NCI-H526 (cell line): ENCODE measurements at places on chromosomes 12 and 14.

DNA sequence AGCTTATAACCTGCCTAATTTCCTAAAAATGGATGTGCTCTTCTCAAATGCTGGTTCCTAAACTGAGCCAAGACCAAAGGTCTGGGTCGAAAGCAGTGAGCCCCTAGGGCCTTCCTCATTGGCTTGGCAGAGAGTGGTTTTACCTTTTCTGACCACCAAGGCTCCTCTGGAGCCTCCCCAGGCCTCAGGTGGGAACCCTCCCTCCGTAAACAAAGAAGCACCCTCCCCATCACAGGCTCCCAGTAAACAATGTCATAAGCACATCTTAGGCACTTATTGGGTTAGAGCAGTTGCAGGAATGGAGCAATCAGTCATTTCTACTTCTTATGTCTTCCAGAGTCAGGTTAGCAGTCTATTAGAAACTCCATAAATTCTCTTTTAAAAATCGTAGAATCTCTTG is 6.0 kb downstream of the CHPT1 start:
- DNase-seq, result no peak

GRCh38 chr12:75592638-75593335 is 81.4 kb upstream of the KRR1 start:
- DNase-seq, result no peak

- DNase-seq, result no peak
Measured at GRCh38 chr12:2320841-2321240, 268.1 kb downstream of the CACNA1C start.

- DNase-seq, result no peak
Measured at GRCh38 chr12:11797317-11797913, 147.9 kb downstream of the ETV6 start.

- DNase-seq, result no peak
Measured at GRCh38 chr14:97703006-97703760, 906.0 kb downstream of the VRK1 start.

- no peak for DNase-seq
Measured at GRCh38 chr12:94795520-94795919, 145.2 kb upstream of the TMCC3 start.

- DNase-seq, result no peak
Measured at GRCh38 chr14:22280497-22281316, 308.3 kb downstream of the DAD1 start.

GRCh38 chr12:50564237-50564947 is 59.6 kb downstream of the DIP2B start:
- no peak for DNase-seq

DNA sequence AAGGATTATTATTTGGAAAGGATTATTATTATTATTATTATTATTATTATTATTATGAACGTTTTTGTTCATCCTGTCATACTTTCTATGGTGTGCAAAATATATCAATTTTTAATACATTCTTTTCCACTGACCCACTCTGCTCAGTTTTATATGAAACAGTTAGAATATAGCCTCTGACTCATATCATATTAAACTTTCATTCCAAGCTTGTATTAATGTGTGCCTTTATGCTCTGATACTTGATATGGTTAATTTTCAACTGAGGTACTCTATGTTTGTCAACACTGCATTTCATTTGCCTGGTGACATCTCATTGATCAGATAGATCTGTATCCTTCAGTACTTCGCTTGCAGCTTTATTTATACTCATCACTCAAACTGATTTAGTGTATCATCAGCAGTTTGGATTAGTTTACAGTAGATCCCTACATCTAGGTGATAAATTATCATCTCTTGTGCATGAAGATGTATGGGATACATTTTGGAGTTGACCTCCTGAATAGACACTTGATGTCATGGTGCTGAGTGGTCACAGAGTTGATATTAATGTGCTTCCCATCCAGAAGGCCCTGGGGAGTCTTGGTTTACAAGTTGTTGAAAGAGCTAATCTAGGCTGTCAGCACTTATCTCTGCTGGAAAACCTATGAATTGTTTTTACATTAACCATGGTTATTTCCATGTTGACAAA is 271.8 kb downstream of the TRHDE start:
- DNase-seq, result no peak

GRCh38 chr12:103326190-103326589 is 169.6 kb downstream of the C12orf42 start:
- no peak for DNase-seq

DNA sequence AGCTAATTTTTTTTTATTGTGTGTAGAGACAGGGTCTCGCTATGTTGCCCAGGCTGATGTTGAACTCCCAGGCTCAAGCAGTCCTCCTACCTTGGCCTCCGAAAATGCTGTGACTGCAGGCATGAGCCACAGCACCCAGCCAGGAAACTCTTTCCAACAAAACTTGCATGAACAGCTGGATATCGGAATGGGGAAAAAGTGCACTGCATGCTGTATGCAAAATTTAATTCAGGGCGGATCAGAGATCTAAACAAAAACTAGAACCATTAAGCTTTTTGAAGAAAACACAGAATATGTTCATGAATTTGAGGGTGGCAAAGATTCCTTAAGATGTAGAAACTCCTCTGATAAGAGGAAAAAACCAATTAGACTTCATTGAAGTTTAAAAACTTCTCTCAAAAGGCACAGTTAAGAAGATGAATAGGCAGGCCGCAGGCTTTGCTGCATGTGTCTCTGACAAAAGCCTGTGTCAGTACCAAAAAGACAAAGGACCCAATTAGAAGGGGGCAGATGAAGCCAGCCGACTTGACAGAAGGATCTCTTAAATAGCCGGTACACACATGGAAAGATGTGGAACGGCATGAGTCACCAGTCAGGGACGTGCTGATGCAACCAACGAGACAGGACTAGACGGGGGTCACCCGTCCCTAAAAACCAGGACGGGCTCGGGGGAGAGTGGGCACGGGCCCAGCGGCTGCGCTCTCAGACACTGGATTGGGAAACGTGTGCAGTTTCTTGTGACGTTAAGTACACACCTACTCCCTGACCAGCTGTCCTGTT is 34.8 kb upstream of the MMP17 start:
- DNase-seq, result no peak

- DNase-seq, result no peak
Measured at GRCh38 chr12:92593734-92594402, 108.9 kb upstream of the PLEKHG7 start.

DNA sequence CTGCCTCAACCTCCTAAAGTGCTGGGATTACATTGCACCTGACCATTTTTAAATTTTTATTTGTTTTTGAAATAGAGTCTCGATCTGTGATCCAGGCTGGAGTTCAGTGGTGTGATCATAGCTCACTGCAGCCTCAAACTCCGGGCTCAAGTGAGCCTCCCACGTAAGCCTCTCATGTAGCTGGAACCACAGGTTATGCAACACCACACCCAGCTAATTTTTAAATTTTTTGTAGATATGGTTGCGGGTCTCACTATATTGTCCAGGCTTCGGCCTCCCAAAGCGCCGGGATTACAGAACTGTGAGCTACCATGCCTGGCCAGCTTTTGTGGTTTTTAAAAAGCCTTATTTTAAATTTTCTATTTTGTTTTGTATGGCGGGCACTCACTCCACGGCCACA is 2.2 kb upstream of the DRAM1 start:
- no peak for DNase-seq

DNA sequence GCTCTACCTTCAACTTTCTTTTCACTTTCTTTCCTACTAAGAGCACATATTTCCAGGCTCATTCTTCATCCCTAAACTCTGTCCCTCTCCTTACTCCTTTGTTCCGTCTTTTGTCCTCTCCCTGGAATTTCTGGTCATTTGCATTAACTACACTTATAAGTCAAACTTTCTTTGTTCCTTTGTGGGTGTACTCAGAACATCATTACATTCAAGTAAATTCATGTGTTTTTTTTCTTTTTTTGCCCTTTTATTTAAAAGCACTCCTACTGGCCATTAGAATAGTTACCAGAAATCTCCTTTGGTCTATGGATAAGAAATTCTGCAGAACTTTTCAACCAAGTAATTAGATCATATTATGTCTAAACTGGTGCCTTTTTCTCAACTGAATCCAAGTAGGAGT is 802.6 kb downstream of the DIO2 start:
- DNase-seq, result no peak

DNA sequence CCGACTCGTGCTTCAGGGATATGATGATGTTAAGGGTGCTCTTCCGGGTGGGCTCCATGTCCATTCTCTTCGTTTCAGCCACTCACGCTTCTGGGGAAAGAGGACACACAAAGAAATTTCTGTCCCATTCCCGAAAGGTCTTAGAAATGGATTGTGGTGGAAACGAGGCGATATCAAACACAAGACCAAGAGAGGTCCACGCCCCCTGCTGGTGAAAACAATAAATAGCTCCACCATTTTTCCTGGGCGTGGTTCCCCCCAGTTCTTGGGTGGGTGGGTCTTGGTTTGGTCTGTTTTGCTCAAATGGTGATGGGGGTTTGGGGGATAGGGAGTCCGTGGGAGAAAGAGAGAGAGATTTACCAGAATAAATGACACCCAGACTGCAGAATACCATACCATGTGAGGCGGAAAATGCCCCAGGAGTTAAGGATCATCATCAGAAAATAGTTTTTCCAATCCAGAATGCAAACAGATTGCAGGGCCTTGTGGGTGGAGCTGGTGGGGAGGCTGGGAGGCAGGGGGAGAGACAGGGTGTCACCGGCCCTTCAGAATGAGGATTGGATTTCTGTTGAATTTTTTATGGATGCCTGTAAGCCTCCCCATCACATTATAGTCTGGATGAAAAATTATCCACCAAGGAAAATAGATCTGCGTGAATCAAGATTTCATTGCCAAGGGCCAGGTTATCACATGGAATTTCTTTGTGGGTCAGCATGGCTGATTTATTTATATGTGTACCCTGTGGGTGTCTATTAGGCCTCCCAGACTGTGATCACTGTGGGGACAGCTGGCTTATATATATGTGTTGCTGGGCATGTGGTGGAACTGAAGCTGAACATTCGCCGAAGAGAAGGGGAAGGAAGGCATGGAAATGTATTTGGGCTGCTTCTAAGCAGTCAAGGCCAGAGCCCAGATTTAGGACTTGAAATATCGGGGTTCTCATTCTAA is 55.8 kb downstream of the SRRM4 start:
- peak; percentile 43 for DNase-seq

DNA sequence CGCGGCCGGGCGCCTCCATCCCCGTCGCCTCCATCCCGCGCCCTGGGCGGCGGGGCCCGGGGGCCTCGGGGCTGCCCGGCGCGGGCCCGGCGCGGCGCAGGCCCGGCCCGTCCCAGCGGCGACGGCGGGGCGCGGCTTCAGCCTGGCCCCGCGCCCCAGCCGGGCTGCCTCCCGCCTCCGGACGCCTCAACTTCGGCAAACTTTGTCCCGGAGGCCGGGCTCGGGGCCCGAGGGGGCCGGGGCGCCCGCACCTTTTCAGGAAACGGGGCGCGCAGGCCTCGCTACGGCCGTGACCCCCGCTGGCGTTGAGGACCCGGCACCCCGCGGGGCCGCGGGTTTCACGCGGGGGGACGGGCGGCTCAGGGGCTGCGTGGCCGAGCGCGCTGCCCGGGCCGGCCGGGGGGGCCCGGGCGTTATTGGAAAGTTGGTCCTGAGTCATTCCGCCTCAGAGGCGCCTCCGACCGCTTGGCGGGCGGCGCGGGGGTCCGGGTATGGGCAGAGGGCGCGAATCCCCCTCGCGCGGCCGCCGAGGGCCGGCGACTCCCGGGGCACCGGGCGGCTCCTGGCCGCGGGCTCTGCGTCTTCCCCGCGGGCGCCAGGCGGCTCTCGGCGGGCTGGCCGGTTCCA is 575 bp downstream of the TRAF3 start:
- no peak for DNase-seq

DNA sequence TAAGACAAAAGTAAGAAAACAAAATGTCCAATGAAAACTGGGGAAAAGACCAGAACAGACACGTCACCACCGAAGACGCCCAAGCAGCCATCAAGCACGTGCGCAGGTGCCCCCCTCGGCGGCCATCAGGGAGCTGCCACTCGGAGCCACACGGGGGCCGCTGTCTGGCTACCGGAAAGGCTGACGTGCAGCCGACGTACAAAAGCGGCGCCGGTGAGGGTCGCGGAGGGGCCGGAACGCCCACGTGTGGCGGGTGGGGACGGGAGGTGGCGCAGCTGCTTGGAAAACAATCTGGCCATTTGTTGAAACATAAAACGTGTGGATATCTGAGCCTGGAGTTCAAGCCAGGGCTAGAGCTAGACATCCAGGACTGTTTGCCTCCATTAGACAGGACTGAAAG is 60.7 kb downstream of the GALNT9 start:
- peak; percentile 38 for DNase-seq

DNA sequence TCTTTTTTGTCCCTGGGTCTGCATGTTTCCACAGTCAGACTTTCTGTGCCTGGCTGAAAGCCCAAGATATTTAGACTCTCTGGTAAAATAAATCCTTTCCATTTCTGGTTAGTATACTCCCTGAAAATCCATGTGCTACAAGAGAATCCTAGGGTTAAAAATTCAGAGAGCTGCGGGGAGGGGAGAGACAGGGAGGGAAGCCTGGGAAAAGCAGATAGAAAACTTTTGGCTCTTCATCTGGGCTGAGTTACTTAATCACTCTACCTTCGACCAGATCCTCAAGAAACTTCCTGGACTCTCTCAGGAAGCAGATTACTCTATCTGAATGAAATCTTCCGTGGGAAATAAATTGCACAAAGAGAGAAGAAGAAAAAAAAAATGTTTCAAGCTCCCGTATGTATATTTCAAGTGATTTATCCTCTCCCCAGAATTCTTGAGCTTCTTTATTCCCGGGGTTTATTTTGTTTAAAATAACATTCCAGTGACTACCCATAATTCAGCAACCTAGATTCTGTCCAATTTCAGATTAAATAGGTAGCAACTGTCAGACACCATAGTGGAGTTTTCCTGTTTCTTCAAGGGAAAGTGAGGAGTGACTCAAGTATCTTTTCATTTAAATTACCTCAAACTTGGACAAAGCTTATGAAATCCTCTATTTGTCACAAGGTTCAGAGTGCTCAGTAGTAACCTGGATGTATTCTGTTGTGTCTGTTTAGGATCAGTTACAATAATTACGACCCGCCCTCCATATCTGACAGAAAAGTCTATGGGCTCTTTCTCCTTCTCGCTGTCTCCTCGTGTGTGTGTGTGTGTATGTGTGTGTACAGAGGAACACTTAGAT is 163.7 kb downstream of the MYRFL start:
- DNase-seq, result no peak

GRCh38 chr12:64890873-64891468 is 66.5 kb downstream of the TBC1D30 start:
- DNase-seq, result peak; percentile 82

DNA sequence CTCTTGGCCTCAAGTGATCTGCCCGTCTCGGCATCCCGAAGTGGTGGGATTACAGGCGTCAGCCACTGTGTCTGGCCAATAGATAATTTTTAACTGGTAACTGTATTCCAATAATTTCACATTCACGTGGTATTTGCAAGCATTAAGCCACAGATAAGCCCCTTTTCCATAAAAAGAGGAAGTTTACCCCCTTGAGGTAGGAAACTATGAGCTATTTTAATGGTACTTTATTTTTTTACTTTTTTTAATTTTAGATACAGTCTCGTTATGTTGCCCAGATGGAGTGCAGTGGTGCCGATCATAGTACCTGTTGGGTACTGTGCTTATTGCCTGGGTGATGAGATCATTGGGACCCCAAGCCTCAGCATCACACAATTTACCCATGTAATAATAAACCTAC is 42.9 kb upstream of the AP4S1 start:
- DNase-seq, result no peak
